NCI-H1930 (cell line): ENCODE measurements at places on chromosomes 7 and 10.

- no peak for DNase-seq
Measured at GRCh38 chr10:84537447-84537931, 209.1 kb downstream of the CCSER2 start.

DNA sequence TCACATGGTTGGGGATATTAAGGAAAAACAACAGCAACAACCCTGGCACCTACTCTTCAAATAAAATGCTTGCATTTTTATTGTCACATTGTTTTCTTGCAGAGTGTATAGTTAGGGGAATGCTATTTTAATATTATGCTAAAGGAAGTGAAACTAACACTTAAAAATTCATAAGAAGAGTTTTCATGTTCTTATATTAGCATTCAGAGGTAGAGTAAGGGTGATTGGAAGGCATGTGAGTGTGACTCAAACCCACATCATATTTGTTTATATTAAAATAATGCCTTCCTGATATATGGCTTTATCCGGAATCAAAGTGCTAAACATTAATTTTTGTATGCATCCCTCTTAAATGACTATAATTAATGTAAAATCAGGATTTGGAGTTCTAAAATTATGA is 59.8 kb upstream of the TES start:
- DNase-seq: no peak

GRCh38 chr7:114375907-114376306 is 38.7 kb upstream of the FOXP2 start:
- no peak for DNase-seq

DNA sequence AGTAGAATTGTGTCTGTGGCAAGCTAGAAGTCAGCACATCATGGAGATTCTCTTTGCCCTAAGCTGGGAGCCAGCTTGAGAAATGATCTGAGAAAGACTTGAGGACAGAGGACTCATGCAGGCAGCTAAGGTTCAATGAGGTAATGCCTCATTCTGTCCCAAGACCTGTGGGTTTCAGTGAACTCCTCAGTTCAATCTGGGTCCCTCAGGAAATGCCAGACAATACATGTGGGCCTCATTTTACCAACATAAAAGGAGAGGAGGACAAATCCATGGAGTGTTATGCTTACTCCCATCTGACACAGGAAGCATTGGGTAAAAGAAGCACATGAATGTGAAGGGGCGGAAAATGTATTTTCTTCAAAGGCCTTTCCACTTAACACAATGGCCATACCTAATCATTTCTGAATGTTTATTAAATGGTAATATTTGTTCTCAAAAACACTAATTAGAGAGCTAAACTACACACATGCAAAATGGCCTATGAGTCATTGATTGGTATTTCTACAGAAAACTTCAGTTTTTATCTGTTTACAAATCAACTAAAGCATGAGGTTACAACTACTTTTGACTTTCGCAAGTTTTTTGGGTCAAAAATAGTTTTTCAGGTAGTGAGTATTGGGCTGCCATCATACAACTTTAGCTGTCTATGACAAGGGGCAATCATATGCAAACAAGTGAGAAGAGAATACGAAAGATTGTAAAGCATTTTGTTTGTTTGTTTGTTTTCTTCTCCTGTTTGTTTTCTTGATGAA is 205.3 kb downstream of the CHRM2 start:
- no peak for DNase-seq

GRCh38 chr10:1367938-1368841 is 312.0 kb downstream of the WDR37 start:
- DNase-seq: no peak

GRCh38 chr7:80165177-80165576 is 30.5 kb downstream of the GNAI1 start:
- no peak for DNase-seq

- no peak for DNase-seq
Measured at GRCh38 chr7:139893999-139894398, 64.9 kb downstream of the TBXAS1 start.

DNA sequence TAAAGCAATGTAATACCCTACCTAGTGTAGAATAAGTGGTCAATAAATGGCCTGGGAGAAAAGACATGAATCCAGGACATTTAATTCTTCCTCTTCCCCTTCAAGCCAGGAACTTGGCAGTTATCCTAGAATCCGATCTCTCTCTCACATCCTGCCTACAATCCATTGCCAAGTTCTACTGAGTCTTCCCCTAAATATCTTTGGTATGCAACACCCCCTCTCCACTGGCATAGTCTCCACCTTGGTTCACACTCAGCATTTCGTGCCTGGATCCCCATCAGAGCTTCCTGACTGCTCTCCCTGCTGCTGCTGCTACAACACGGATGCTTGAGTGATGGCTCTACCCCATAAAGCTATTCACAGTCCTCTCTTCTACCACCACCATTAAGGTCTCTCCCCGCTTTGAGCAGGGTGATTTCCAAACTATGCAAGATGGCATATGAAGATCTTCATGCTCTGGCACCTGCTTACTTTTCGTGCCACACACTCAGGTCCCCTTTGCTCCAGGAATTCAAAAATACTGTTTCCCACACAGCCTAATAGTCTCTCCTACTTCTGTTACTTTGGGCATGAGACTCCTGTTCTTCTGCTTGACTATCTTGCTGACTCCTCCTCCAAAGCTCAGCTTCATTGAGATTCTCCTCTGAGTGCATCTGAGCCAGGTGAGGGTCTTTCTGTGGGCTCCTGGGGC is 4.8 kb downstream of the ANK3 start:
- DNase-seq: no peak

GRCh38 chr7:79465551-79465950 is 12.1 kb upstream of the MAGI2 start:
- DNase-seq: no peak

GRCh38 chr7:99679032-99679399 is 780 bp downstream of the CYP3A5 start:
- no peak for DNase-seq

DNA sequence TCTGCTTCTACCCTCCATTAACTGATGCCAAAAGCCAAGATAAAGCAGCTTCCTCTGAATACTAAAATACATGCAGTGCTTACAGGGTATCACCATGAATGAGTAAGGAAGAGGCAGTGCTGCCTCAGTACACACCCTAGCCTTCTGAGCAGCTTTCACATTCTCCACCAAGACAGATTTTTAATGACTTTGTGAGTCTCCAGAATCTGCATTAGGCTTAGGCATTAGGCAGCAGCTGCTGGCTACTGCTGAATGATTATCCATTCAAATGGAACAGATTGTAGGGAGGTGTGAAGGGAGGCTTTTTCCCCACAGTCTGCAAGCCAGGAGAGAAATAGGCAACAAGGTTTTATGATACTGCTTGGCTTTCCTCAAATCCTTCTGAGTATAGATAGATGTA is 1226.7 kb upstream of the LRRN3 start:
- DNase-seq: no peak

GRCh38 chr10:121041906-121042305 is 190.7 kb downstream of the WDR11 start:
- DNase-seq: no peak

DNA sequence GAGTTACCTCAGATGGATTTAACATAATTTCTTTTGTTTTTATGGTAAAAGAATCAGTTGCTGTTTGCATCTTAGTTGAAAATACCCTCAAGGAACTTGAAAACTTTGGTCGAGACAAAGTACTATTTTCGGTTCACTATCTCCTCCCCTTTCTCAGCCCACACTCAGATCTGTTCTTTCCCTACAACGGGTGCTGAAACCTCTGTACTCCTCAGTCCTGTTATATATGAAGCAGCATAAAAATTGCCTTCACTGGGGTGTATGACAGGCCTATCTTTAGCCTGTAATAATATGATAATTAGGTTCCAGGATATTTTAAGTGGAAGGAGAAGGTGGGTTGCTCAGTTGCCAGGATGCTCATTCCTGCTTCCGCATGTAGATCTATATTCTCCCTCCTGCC is 105.2 kb upstream of the NOBOX start:
- no peak for DNase-seq

DNA sequence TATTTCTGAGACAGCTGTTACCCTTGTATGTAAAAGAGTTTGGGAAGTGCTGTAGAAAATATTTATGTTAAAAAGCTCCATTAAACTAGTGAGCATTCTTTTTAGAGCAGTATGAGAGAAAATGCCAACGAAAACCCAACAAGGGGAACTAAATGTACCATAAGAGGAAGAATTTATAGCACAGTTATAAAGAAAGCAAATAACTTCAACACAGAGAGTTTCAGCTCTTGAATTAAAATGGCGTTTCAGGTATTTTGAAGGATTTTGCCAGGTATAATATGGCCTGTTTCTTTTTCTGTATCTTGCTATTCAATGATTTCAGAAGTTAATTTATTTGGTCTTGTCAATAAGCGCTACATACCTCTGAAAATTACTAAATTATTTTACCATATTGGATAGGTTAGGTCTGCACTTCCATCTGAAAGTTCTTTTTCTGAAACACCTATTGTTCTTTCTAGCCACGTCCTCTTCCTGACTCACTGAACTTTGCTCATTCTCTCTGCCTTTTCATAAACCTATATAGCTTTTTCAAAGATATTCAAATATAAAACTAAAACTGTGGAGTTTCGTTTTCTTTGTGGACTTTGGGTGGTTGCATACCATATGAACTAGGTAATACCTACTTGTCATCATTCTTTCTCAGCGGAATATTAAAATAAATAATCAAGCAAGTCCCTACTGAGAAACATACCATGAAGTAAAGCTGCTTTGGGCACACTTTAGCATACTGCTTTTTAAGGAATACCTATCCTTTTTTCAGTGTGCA is 136.1 kb downstream of the SEMA3A start:
- DNase-seq: no peak

- no peak for DNase-seq
Measured at GRCh38 chr10:31037749-31038148, 6.1 kb upstream of the ZNF438 start.
